ENCODE measurements at places on chromosomes 1 and 21.

DNA sequence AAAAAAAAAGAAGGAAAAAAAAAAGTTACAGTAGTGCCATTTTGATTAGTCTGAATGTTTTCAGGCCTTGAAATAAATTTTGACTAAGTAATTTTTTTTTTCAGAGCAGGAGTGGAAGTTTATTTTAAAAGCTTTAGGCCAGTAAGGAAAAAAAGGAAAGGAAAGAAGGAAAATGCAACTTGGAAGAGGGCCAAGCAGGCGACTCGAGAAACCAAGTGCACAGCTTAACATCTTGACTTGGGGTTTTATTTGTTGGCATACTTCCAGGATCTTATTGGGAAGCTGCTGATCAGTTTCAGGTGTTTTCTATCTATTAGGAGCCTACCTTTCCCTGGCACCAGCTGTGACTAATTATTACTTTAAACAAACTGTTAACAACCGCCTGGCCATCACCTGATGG is 41.7 kb downstream of the ATF3 start:
- no peak for DNase-seq

- DNase-seq = no peak
Measured at GRCh38 chr1:226656601-226657277, 82.3 kb downstream of the ITPKB start.

- no peak for DNase-seq
Measured at GRCh38 chr1:35575416-35575958, 2.4 kb downstream of the TFAP2E start.

GRCh38 chr1:246703581-246703980 is 20.6 kb upstream of the SCCPDH start:
- DNase-seq = no peak

- no peak for DNase-seq
Measured at GRCh38 chr1:205851993-205852392, 2.1 kb upstream of the PM20D1 start.

- DNase-seq = no peak
Measured at GRCh38 chr1:207817166-207817565, 65.3 kb downstream of the CD46 start.

DNA sequence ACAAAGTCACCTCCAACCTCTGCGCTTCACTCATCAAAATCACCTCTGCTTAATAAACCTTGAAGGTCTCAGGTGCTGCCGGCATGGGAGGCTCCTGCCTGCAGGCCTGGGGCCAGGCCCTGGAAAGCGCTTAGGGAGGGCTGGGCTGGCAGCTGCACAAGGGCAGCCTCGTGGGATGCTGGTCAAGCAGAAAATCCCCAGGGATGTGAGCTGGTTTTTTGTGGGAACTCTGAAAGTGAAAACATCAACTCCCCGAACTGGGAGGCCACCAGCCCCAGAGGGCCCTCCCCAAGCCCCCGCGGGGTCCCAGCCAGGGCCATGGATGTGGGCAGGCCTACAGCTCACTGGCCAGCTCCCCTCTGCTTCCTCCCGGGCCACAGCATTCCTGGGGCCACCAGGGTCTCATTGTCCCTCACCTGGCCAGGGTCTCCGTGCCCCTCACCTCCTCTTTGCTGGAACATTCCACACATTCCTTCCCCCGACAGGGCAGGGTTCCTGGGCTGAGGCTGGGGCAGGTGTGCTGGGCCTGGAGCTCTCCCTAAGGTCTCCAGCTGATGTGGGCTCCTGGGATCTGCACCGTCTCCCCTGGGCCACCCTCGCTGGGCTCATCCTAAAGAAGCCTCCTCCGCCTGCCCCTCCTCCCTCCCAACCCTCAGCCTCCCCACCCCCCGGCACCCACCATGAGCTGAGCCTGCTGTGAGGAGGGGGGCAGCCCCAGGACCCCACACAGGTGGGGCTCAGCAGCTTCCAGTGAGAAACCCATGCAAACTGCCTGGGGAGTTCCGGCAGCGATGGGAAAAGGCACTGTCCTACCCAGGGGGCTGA is 36.0 kb upstream of the POFUT2 start:
- DNase-seq = no peak

- DNase-seq = no peak
Measured at GRCh38 chr1:10704368-10704882, 92.0 kb downstream of the CASZ1 start.

DNA sequence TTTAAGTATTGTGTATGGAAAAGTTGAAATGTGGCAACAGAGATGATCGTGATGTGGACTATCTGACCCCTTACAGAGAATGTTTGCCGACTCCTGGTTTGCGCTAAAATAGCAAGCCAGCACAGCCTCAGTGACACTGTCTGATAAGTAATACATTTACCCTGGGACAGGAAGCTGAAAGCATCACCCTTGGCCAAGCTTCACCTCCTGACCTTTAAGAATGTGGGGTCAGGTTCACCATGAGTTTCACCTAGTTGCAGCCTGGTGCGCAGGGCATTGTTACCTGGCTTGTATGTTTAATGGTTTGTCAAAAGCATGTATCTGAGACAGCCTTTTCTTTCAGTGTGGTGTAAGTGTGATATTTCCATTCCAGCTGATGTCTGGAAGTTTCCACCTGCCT is 29.2 kb downstream of the TRAF5 start:
- no peak for DNase-seq

DNA sequence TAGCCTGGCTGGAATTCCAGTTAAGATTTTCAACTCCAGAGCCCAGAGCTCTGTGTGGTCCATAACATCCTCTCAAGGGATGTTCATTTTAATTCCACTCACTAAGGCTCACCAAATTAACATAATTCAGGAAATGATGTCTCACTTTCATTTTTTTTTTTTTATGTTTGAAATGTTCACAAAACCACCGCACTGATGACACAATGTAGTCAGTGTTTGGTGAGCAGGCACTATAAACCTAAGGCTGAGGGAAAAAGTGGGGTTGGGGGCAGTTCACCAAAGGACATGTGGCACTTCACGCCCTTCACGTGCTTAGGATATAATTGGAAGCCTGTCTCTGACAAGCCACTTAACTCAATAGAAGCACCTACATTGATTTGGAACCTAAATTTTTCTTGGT is 177.3 kb upstream of the CAMK1G start:
- DNase-seq = no peak

- DNase-seq = no peak
Measured at GRCh38 chr1:182192966-182193365, 131.5 kb upstream of the ZNF648 start.

- DNase-seq = no peak
Measured at GRCh38 chr1:237894131-237894530, 3.4 kb upstream of the ZP4 start.

GRCh38 chr21:38229260-38229877 is 27.4 kb upstream of the KCNJ15 start:
- DNase-seq = no peak

DNA sequence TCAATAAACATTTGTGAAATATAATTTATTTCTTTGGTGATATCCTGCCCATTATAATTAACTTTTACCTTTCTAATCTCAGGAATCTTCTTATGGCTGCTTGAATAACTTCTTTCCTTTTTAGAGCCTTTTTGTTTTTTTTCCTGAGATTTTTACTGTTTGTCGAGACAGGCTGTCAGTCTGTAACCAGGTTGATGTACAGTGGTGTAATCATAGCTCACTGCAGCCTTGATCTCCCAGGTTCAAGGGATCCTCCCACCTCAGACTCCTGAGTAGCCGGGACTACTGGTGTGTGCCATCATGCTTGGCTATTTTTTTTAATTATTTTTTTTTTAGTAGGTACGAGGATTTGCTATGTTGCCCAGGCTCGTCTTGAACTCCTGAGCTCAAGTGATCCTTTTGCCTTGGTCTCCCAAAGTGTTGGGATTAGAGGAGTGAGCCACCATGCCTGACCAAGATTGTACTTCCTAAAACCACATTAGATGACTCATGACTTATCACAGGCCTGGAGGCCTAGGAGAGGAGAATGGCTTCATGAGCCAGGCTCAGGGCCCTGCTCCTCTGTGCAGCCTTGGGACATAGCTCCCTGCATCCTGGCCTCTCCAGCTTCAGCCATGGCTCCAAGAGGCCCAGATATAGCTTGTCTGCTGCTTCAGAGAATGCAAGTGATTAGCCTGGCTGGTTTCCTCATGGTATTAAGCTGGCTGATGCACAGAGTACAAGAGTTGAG is 48.6 kb downstream of the CTH start:
- DNase-seq = no peak

DNA sequence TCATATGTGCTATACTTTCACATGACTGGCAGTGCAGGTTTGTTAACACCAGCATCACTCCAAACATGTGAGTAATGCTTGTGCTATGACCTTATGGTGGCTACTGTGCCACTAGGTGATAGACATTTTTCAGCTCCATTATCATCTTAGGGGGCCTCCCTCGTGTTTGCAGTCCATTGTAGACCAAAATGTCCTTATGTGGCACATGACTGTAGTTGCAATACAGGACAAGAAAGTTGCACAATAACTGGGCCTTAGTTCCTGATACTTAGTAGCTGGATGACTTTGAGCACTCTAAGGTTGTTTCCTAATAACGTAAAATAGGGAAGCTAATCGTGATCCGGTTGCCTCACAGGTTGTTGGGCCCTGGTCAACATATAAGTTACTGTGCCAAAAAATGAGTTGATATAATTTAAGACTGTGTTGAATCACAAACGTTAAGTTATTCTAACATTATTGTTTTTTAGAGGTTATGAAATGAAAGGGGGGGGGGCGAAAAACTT is 511 bp upstream of the SNX27 start:
- no peak for DNase-seq

DNA sequence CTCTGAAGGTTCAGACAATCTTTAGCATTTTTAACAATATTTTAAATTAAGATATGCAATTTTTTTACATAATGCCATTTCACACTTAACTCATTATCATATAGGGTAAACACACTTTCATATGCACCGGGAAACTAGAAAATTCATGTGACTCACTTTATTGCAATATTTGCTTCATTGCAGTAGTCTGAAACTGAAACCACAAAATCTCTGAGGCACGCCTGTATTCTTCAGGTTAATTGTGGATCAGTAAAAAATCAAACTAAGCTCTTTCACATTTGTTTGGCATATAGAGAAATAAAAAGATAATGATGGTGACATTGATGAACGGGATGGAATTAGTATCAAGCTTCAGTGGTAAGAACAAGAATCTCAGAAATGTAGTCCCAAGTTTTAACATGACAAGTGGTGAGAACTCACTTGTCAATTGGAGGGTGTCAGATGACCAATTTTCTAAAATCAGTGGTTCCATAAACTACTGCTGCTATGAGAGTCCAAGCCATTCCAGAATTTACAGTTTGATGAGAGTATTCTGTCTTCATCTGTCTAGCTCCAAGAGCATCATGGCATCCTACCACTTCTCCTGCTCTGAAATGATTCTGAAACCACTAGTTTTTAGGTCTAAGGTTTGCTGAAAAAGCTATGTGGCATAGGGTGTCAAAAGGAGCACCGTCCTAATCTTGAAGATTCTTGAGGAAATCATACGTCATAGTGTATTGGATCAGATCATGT is 281.0 kb downstream of the PTPRC start:
- DNase-seq = no peak

DNA sequence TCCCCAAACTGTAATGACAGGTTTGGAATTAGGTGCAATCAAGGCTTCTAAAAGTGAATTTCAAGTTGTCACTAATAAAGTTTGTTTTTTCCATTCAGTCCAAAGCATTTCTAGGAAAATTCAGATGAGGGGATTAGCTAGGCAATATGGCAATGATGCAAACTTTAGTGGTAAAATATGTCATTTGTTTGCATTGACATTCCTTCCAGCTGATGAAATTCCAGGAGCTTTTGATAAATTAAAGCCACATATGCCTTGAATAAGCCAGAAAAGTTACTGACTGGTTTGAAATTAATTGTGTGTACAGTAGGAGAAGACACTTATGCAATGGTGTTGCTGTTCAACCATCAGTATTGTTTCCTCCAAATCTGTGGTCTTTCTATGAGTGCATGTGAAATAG is 57.8 kb downstream of the MROH9 start:
- no peak for DNase-seq

DNA sequence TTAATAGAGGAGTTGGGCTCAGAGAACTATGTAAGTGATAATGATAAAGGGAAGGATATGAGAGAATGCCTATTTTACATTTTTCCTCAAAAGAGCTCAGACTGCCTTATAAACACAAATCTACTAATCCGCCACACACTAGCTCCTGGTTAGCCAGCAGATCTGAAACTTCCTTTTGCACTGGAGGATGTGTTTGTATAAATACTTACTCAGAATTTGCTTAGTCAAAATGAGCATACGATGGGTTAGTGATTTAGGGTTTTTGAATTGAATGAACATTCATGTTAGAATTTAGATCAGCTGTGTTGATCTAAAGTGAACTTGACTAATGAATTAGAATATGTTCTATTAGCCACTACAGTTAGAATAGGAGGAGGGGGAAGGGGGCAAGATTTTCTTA is 9.1 kb upstream of the IER5 start:
- DNase-seq = no peak

- DNase-seq = no peak
Measured at GRCh38 chr1:50348449-50349241, 74.6 kb downstream of the DMRTA2 start.

DNA sequence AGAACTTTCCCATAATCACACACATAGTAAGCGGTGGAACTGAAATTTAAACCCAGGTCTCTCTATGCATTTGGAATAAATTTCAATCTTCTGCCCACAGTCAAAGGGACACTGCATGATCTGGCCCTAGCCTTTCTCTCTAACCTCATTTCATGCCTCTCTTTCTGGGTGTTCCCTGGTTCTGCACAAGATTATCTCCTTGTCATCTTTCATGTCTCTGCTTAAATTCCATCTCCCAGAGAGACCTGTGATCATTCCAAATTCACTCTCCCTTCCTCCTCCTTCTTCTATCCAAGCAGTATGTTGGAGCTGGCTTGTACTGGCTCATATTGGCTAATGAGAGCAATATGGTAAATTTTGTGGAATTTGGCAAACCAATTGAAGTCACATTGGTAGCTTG is 22.2 kb downstream of the ETV3L start:
- no peak for DNase-seq

GRCh38 chr1:43552813-43553212 is 22.1 kb downstream of the PTPRF start:
- no peak for DNase-seq

DNA sequence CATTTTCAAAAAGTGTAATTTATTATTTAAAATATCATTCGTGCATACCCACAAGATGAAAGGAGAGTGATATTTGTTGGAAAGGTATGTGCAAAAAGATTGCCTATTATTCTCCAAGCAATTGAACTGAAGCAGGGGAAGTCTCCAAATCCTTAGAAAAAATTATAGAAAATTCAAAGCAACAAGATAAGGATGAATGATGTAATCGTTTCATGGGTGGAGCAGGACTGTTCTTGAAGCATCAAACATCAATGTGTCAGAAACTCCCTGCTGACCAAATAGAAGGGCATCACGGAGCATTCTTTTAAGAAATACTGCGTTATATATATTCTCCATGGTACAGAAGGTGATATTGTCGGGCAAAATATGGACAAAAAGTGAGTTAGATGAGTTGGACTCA is 87.9 kb upstream of the SPAG17 start:
- DNase-seq = no peak

DNA sequence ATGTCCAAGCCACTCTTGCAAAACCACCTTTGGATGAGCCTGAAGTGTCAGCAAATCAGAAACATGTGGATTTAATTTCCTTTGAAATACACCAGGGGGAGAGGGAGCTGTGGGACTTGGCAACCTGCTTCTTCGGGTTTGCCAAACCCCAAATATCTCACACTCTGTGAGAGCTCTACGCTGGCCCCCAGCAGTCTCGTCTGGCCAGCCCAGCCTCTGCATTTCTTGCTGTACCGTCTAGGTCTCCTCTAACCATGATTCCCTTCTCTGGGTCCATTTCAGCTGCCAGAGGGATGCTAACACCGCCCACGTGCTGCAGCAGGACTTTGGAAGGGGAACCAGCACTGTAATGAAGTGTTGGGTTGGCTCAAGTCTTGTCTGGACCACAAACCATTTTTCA is 114.6 kb downstream of the MRPS6 start:
- DNase-seq = no peak

Data from iPS DF 19.7 (cell line).